Kidney (tissue), 22 donors: ENCODE measurements at places on chromosomes 7 and 10. TPM values are rescaled to one million over a fixed set of nuclear protein-coding genes. Genes with fewer than 3 reads are reported as not detected.
A peak's percentile ranks its signal among the peaks of the same experiment; 100 is the strongest.

The C10orf62 gene
- total RNA-seq: 1.6 TPM

The HOXA13 gene
- 0.44 TPM for total RNA-seq

The AIFM2 gene
- total RNA-seq: 12.7 TPM

The RTKN2 gene
- 1.6 TPM for total RNA-seq

The TSPAN13 gene
- total RNA-seq: 23.8 TPM

The SFR1 gene
- 9.3 TPM for total RNA-seq

The CYP3A4 gene
- total RNA-seq: not detected

The PTPN20 gene
- 1.9 TPM for total RNA-seq

The TFR2 gene
- total RNA-seq: 0.79 TPM

The UPK3B gene
- total RNA-seq: 1.9 TPM

The IGFBP3 gene
- 193 TPM for total RNA-seq

The MCM10 gene
- 0.50 TPM for total RNA-seq

The HSPA14 gene
- total RNA-seq: 10.4 TPM

The TDRD1 gene
- total RNA-seq: 0.88 TPM

The SHH gene
- total RNA-seq: 15.2 TPM

The NXPH1 gene
- total RNA-seq: not detected

The ABCC2 gene
- total RNA-seq: 2.3 TPM

The AQP1 gene
- 291 TPM for total RNA-seq

- DNase-seq: no peak
These were observed 613 bp downstream of the USP6NL start for GRCh38 chr10:11610826-11611247.

DNA sequence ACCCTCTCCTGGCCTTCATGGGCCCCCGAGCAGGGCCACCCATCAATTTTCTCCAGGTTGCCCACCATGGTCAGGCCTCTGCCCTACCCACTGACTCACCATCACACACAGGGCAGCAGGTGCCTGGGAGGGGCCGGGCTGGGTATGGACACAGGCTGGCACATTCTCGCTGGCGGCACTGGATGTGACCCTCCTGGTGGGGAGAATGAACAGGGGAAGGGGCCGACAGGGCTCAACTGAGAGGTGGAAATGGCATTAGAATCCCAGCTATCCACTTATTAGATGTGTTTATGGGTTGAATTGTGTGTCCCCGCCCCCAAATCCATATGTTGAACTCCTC lies 16.4 kb downstream of the KCP start:
- DNase-seq: no peak

DNA sequence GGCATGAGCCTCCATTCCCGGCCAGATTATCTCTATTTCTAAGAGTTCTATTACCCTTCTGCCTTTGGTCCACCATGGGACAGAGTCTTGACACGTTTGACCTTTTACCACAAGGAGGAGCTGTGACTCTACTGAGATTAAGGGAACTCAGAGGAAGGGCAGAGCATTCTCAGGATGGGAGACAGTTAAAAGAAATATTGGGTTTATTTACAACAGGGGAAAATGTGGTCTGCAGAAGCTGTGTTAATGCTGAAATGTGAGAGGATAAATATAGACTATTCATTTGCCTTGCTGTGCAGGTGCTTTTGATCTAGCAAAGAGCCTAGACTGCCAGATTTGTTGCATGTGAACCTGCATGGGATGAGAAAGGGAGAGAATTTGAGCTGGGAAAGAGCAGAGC lies 45.8 kb upstream of the PRSS58 start:
- no peak for DNase-seq

GRCh38 chr7:75762350-75762917 lies 9.6 kb downstream of the CCL26 start:
- DNase-seq: no peak

DNA sequence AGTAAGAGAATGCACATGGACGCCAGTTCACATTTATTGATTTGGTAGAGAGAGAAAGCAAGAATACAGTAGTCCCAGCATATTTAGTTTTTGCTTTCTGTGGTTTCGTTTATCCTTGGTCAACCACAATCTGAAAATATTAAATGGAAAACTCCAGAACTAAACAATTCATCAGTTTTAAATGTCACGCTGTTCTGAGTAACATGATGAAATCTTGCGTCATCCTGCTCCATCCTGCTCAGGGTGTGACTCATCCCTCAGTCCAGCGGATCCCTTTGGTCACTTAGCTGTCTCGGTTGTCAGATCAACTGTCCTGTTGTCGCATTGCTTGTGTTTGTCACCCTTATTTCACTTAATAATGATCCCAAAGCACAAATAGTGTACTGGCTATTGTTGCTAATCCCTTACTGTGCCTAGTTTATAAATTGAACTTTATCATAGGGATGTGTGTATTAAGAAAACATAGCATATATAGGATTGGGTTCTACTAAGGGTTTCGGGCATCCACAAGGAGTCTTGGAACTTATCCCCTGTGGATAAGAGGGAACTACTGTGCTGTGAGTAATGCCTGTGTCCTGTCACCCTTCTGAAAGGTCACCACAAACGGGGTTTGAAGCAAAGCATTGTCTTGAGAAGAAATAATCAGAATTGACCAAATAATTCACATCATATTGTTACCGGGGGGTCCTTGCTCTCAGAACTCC lies 73.6 kb downstream of the OTUD1 start:
- DNase-seq: no peak

DNA sequence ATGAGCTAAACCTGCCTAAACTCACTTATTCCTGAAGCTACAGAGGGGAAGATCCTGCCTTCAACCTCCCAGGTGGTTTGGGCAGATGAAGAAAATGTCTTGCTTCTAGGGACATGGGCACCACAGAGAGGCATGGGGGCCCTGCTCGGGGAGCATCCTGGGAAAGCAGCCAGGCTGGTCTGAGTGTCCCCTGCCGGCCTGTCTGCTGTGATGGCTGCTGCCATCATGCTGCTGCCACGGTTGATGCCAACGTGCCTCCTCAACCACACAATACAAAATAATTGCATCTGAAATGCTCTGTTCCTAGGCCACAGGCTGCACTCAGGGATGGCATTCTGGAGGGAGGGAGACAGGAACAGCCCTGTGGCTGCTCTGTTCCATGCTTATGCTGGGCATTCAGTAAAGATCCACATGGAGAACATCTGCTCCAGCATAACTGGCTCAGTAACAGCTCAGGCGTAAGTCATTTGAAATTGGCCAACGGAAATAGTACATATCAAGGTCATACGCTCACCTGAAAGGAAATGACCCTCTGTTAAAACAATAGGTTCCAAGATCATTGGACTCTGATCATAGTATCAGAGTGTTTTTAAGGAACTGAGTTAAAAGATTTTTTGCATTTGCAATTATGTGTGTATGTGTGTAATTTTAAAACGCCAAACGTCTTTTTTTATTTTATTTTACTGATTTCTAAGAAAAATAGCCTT lies 299.0 kb downstream of the TNS3 start:
- no peak for DNase-seq

DNA sequence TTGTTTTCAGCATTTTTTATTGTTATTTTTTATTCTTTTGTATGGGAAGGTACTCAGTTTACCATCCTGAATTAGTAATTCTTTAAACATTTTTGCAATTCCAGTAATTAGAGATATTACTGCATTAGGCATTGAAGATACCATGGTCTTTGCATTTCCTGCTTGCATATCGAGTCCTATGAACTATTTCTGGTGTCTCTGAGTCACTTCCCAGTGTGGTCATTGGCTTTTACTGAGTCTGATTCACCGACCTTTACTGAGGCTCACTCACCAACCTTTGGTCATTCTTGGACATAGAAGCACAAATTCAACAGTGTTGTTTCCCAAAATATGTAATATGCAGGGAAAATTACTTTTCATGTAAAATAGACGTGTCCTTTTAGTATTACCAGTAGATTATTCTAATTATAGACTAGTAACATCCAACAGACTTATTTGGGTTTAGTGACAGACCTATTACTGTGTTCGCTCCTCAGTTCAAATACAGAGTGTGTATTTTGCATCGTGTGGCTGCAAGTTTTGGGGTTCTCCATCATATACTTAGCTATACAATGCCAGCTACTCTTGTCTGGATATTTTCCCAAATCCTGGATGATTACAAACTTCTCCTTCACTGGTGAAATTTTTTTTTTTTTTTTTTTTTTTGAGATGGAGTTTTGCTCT lies 180.7 kb upstream of the PRSS1 start:
- no peak for DNase-seq

DNA sequence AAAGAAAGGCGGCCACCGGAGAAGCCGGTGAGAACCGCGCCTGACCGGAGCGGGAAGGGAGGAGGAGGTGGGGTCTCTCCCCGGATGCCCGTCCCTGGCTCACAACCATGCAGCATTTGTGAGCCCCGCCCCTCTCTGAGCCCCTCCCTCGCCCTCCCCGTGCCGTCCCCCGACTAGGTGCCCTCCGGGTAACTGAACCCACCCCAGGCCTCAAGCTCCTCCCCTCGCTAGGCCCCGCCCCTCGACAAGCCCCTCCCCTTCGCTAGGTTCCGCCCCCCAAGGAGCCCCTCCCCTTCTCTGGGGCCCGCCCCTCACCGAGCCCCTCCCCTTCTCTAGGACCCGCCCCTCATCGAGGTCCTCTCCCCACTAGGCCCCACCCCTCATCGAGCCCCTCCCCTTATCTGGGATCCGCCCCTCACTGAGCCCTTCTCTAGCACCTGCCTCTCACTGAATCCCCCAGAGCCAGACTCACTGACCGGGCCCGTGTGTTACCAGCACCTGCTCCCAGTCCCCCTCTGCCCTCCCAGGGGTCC lies 42.2 kb upstream of the HSPB1 start:
- DNase-seq: peak; percentile 78

DNA sequence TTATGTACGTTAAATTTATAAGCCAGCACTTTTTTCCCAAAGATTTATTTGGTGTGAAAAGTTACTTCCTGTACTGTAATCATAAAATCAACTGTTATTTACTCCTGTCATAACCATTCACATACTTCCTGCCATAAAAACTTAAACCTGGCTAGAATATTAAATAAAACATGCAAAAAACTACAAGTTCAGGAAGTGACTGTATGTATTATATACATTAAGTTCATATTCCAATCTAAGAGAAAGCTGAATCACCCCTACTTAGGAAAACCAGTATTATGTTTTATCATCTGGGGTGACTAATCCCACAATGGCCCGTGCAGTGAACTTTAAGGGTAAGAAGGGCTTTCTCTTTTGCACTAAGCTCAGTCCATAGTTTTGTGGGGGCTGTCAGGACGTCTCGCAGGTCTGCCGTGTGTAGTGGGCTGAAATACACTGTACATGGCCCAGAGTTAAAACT lies 183.7 kb upstream of the KLF14 start:
- DNase-seq: no peak

DNA sequence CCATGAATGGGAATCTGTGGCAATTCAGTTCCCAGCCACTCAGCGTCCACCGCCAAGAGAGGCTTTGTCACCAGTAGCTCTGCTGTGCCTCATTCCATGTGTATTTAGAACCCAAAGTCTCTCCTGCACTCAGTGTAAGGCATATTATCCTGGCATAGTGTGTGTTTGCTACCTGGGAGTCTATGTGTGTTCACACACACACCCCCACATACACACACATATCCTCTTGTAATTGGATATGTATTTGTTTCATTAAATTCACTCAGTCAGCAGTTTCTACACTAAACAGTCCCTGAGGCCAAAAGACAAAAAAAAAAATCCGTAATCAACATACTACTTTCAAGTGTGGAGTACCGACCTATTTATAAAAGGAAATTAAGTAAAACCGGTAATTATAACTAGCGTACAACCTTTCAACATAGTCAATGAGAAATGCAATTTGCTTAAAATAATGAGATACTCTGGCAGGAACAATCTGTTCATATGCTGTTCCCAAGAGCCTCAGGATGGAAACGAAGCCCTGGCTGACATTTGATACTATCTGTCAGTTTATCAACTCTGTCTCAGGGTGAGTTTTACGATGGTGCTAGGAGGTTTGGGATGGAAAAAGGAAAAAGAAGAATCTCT lies 425.8 kb upstream of the CELF2 start:
- DNase-seq: peak; percentile 72

- DNase-seq: no peak
These were observed 96.2 kb downstream of the PPP1R17 start for GRCh38 chr7:31783221-31783620.

GRCh38 chr10:132614431-132615340 lies 77.1 kb downstream of the INPP5A start:
- DNase-seq: no peak

- DNase-seq: peak; percentile 24
These were observed 655 bp downstream of the LMTK2 start for GRCh38 chr7:98107313-98107721.

GRCh38 chr10:119396008-119396708 lies 146.4 kb downstream of the RGS10 start:
- DNase-seq: no peak

DNA sequence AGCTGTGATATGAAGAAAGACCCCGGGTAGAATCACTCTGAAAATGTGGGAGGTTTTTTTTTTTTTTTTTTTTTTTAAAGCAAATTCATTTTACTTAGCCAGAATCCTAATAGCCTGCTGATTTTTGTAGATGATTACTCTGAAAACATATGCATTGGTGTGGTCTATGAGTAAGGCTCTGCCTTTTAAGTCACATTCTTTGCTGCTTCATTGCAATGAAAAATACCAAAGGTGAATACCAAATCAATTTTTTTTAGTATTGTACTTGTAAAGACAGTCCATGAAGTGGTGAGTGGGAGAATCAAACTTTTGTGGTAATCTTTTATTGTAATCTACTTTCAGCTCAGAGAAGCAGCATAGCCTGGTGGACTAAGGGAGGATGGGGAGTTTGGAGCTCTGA lies 130.3 kb downstream of the SDK1 start:
- DNase-seq: no peak

DNA sequence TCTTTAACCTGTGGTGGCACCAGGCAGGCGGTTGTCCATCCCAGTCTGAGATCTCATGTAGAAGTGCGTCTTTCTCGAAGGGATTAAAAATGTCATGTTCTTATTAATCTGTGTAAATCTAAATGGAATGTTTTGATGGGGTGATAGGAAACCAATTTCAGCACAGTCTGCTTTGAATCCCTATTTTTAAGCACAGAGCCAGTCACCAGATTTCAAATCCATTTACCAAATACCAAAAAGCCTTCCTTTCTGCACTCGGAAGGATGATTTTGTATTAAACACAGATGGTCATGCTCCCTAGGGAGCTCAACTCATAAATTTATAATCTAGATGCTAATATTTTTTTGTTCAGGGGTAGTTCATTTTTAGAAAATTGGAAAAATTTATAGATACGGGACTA lies 160.6 kb upstream of the AOAH start:
- DNase-seq: no peak

DNA sequence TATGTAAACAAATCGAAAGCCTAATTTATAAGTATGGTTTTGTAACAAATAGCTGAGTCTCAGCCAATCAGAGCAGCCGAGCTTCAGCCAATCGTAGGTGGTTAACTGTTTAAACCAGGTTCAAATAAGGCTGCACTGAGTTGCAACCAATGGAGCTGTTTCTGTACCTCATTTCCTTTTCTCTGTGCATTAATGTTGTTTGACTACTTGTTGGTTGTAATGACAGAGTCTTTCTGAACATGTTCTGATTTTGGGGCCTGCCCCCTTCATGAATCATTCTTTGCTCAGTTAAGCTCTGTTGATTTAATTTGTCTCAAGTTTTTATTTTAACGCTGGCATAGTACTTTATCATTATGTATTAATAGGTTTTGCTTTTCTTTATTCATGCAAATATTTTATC lies 14.6 kb downstream of the OTUD1 start:
- no peak for DNase-seq

GRCh38 chr10:78049851-78050250 lies 16.2 kb downstream of the RPS24 start:
- no peak for DNase-seq
